ENCODE measurements at places on chromosomes 5 and 9.

DNA sequence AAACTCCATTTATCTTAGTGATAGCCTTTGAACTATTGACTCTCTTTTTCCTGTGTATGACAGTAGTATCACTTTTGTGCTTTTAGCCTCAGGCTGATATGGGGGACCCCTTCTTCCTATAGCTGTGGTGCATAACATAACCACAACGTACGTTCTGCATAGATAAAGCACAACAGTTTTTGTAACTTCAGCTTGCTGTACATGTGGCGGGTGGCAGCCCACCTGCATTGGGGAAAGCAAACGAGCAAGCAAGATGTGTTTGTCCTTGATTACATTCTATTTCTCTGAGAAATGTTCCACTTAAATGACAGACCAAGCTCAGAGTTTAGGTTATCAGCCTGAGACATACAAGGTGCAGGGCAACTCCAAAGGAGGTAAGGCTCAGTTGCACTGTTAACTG is 309.4 kb downstream of the KDM4C start:
- DNase-seq, result no peak

DNA sequence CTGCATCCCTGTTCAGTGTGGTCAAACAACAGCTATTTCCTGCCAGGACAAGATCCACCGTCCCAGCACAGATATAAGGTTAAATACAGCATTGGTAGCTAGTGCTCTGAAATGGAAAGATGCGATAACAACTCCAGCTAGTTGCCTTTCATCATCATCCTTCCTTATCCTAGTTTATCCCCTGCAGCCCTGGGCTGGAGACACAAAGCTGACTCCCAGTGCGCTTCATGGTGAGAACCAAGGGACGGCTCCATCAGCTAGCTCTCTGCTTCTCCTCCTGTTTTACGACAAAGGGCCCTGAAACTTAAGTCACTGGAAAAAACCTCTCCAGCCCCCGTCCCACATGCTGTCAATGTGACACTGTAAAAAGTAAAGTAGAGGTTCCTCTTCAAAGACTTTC is 37.9 kb downstream of the CDC14B start:
- DNase-seq, result no peak

DNA sequence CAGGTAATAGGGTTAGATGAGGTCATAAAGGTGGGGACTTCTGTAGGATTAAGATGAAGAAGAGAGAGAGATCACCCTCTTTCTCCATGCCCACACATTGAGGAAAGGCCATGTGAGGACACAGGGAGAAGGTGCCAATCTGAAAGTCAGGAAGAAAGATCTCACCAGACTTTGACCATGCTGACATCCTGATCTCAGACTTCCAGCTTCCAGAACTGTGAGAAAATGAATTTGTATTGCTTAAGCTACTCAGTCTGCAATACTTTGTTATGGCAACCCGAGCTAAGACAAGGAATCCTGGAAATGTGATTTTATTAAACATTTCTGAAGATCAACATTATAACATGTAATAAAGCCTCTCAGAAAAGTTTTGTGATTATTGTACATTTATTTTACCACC is 3.5 kb upstream of the CSNK1G3 start:
- no peak for DNase-seq

DNA sequence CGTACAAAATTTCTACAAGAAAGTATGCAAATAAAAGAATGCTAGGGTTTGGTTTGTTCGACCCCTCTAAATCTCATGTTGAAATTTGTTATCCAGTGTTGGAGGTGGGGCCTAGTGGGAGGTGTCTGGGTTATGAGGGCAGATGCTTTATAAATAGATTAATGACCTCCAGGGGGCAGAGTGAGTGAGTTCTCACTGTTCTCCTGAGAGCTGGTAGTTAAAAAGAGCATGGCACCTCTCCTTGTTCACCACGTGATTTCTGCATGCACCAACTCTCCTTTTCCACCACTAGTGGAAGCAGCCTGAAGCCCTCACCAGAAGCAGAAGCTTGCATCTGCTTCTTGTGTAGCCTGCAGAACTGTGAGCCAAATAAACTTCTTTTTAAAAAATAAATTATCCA is 50.4 kb upstream of the FAM170A start:
- DNase-seq, result no peak

GRCh38 chr5:157947156-157947555 is 88.2 kb upstream of the CLINT1 start:
- DNase-seq, result no peak

DNA sequence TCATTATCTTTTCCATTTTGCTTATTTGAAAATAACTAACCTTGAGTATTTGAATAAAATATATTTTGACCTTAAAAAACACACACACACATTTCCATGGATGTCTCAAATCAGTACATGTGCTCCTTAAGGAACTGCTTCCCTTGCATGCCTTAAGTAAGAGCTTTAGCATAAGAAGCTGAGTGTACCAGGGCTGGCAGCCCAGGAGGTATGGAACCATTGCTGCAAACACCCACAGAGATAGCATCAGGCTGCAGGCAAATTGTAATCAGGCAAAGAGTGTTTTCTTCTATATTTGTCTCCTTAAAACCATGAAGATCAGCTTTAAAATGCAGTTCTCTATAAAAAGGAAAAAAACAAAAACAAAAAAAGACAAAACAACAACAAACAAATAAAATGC is 160.6 kb downstream of the PLK2 start:
- DNase-seq, result no peak

- no peak for DNase-seq
These were observed 102.2 kb upstream of the DAB2 start for GRCh38 chr5:39526914-39527477.

GRCh38 chr5:187042-187431 is 4.3 kb upstream of the LRRC14B start:
- no peak for DNase-seq

DNA sequence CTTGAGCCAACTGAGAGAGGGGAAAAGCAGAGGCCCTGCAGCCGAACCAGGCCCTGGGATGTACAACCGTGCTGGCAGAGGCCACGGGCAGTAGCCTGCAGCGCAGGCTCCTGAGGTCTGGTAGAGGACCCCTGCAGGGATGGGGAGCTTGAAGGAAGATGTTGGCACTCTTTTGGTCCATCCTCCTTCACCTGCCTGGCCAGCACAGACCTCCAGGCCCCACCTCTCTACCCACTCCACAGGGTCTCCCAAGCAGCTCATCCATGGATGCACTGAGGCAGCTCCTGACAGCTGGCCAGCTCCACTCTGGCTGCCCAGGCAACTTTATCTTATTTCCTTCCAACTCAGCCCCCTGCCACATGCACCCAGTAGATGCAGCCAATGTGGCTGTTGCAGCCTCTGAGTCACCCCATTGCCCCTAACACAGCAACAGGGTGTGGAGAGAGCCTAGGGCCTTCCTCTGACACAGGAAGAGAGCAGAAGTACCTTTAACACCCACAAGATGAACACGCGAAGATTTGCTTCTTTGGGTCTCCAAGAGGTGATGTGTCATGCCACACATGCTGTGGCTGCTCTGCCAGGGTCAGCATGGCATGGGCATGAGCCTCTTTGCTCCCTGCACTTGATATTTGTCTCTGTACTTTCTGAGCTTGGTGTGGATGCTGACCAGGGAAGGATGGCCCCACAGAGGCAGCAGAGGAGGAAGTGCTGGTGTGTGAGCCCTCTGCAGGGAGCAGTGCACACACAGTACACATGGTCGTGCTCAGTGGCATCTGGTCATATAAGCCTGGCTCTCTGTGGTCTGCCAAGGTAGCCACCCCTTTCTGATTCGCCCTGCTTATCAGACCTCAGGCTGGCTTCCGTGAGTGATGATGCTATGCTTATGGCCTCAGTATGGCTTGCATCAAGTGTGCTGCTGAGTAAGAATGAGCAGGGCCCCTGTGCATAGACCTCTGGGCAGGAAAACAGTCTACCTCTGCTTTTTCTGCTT is 117.2 kb downstream of the NRG2 start:
- DNase-seq, result no peak

- DNase-seq, result no peak
These were observed 299.1 kb upstream of the PANK3 start for GRCh38 chr5:168878135-168878745.

DNA sequence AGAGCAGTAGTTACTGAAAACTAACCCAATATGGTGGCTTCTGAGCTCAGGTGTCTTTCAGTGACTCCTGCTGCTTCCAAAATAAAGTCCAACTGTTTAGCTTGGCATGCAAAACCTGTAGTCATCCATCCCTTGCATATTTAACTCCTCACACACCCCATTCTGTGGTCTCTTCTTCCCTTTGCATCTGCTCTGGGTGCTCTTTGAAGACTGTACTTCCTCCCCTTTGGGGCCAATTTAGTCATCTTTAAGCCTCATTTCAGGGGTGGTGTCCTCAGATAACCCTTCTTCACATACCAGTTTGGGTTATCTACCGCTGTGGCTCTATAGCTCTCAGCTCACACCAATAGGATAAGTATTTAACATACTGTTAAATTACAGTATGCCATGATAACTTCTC is 209.9 kb upstream of the DMRT1 start:
- no peak for DNase-seq

GRCh38 chr5:117487556-117487955 is 912.9 kb upstream of the SEMA6A start:
- no peak for DNase-seq

DNA sequence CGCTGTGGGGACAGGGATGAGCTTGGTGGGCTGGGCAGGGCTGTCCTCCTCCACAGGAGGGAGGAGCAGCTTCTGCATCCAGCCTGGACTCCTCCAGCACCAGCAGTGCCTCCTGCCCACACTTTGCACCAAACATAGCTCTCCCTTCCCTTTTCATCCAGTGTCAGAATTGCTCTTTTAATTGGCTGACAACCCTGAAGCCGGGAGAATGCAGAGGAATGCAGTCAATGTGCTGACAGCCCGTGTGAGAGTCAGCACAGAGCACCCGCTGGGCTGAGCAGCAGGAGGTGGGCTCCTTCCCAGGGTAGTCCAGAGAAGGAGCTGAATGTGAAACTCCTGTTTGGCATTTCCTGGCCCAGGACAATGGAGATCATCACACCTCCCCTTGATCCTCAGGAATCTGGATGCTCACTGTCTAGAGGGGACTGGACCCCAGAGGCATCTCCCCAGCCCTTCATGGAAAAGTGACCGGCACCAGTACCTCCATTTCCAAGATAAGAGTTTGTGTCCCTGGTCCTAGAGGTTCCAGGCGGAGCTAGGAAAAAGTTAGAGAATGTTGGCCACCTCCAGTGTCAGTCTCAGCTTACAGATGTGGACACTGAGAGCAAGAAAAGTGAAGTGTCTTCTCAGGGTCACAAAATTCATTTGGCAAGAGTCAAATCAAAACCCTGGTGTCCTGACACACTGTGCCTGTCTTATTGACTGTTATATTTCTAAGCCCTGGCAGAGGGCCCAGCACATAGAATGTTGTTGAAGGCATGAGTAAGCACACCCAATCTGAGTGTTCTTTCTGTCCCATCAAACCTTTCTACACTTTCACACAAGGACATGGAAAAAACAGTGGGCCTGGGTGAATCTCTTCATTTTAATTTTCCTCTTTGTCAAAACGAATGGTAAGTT is 202.1 kb downstream of the SNX18 start:
- DNase-seq, result no peak

- no peak for DNase-seq
These were observed 5.4 kb downstream of the ACTL7B start for GRCh38 chr9:108850293-108850897.

DNA sequence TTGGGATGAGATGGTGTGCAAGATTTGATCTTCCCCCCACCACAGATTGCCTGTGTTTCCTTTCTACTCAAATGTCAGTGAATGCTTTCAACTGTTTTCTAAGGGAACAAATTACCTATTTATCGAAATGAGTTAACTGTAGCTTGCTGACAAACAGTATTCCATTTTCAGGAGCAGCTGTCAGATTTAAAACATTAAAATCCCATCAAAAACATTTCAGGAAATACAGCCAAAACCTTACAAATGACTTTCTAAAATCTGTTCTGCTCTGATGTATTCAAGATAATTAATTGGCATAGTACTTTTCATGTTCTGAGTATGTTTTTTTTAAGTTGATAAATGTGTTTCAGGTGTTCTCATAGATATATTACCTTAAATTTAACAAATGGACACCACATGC is 158.0 kb upstream of the DMRTA1 start:
- DNase-seq, result no peak

GRCh38 chr9:111900151-111900857 is 3.7 kb downstream of the UGCG start:
- DNase-seq, result no peak

- DNase-seq, result no peak
These were observed 110.0 kb downstream of the MTRR start for GRCh38 chr5:7978991-7979390.

DNA sequence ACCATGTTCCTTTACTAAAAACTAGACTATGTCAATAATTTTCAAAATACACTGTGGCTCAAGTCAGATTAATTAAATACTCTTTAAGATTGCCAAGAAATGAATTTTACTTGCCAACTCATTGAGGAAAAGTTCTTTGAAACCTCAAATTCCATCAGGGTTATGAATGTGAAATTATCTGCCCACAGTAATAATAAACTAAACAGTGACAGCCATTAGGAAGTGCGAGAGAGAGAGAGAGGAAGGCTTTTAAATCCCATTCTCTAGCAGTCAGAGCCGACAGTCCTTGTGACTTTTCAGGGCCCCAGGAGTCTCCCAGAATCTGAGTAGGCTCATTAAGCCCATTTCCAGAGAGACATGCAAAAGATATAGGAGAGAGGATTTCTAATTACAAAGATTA is 236.1 kb downstream of the MARCHF11 start:
- no peak for DNase-seq

DNA sequence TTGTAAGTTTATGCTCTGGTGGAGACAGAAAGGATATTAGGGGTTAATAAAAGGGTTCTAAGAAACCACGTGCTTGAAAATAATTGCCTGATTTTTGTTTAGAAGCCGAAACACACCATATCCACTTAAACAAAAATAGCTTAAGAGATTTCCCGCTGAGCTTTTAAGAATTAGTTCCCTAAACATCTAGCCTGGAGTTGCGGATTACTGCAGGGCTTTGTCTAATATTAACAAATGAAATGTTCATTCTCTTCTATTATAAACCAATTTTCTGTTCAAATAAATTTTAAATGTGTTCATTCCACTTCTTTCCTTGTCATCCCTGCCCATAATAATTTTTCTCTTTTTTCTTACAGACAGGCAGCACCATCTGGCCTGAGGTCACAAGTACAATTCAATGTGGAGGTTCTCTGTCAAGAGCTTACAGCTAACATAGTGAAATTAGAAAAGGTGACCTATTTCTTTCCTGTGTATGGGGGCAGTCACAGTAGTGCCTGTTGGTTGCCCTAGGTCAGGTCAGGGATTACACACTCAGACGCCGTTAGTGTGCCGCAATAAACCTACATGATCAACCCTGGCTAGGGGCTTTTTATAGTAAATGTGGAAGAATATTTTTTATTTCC is 65.3 kb downstream of the GRAMD2B start:
- no peak for DNase-seq

Measured in posterior vena cava (tissue), 2 donors.